ENCODE measurements at places on chromosomes 3 and 15.

DNA sequence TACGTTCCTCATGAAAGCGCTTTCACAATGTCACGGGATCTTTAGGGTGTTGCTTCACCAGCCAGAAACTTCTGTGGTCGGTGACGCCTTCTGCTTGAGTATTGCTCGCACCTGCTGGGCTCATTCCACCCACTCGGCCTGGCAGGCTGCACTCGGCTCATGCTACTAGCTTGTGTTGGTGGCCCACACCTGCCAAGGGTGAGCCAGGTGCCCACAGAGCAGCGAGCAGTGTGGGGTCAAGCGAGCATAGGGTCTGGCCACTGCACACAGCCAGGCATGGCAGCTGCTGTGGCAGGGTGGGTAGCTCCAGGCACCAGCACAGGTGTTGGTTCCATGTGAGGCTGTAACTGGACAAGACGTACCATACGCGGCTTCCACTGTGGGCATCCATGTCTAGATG, 202.9 kb upstream of the CADM2 start:
- no peak for DNase-seq

- no peak for DNase-seq
These were observed 13.9 kb downstream of the EOMES start for GRCh38 chr3:27708250-27708649.

GRCh38 chr3:195129644-195130492, 141.1 kb downstream of the XXYLT1 start:
- DNase-seq = no peak

- peak; percentile 21 for DNase-seq
These were observed 265.1 kb upstream of the COL8A1 start for GRCh38 chr3:99373088-99373845.

DNA sequence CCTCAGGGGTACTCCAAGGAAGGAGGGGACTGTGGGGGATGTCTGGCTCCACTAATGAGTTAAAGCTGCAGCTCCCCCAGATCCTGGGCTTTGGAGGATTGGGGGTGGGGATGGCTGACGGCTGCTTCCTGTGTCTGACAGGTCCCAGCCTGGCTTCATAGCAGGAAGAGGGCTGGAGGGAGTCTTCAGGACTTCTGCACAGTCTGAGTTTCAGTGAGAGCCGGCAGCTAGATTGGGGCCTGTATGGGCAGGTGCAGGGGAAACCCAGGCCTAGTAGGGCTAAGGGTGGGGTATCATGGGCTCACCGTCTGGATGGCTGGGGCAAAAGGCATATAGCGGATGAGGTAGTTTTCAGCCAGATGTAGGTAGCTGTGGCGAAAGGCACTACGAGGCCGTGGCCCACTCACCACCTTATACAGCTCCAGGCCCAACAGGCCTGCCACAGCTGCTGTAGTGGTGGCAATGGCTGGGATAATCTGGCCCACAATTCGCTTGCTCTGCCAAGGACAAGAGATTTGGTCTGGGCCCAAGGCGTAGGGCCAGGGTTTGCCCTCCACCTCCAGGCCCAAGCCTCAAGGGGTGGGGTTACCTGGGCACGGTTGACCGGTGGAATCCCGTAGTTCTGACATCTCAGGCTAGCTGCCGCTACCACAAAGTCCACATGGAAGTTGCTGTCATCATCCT, 4.5 kb downstream of the INKA1 start:
- DNase-seq = no peak

- no peak for DNase-seq
These were observed 3.8 kb upstream of the ACAD9 start for GRCh38 chr3:128875556-128876120.

GRCh38 chr3:153866901-153867300, 254.3 kb upstream of the ARHGEF26 start:
- DNase-seq = no peak
